WTC11 (cell line): ENCODE measurements at places on chromosomes 1 and 21.
A peak's percentile ranks its signal among the peaks of the same experiment; 100 is the strongest.

DNA sequence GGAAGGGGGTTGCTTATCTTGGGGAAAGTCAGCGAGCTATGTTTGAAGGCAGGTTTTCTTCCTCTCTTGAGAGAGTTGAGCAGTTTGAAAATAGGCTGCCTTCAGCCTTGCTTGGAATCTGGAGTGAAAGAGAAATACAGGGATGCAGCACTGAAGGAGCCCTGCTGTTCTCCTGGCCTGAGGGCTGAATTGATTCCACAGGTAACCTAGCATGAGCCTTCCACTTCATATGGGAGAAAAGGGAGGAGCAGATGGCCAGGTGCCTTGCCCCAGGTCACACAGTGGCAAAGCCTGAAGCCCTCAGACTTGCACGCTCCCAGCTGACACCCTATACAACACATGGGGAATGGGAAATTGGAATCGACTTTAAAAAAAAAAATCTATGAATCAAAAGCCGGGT lies 88.0 kb upstream of the WLS start:
- peak; percentile 25 for DNase-seq

- DNase-seq, result no peak
These were observed 82.5 kb downstream of the ST3GAL3 start for GRCh38 chr1:43789604-43790550.

GRCh38 chr1:16617778-16618580 lies 4.6 kb upstream of the NBPF1 start:
- peak; percentile 9 for DNase-seq

DNA sequence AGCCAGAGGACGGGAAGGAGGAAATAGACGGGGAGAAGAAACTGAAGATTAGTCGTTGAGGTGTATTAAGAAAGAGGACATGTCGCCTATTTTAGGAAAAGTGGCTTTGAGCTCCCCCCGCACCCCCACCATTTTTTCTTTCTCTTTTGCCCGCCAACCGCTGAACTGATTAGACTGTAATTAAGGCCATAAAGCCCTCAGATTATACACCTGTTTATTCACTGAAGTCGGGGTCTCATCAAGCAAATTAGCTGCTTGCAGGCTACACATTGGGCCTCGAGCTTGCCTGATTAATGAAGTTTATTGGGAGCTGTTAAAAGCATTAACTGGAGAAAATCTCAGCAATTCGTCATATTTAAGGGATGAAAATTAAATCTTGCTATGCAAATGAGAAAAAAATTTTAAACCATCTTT lies 119.4 kb upstream of the RRP15 start:
- DNase-seq, result no peak

DNA sequence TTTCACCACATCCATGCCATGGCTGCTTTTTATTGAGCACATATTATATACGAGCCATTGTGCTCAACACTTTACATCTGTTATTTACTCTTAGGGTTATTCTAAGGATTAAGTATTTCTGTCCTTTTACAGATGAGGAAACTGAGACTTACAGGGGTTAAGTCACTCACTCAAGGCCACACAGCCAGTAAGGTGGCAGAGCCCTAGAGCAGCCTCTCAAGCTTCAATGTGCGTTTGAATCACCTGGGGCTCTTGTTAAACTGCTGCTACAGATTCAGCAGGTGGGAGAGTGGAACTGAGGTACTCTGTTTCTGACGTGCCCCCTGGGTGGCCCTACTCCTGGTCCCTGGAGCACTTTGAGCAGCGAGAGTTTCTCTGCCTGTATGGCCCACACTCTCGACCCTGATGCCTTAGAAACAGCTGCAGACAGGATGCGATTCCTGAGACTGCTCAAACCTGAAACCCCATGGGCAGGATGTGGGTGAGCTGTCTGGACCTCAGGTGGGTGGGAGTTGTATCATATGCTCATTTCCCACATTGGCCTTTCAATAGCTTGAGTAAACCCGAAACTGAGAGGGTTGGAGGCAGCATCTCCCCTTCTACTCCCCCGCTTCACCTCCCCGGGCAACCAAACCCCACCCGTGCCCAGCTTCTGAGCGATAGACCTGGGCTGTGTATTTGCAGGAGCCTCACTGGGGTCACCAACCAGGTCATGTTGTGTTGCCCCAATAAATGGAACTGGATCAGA lies 59.3 kb downstream of the MAN1C1 start:
- no peak for DNase-seq

DNA sequence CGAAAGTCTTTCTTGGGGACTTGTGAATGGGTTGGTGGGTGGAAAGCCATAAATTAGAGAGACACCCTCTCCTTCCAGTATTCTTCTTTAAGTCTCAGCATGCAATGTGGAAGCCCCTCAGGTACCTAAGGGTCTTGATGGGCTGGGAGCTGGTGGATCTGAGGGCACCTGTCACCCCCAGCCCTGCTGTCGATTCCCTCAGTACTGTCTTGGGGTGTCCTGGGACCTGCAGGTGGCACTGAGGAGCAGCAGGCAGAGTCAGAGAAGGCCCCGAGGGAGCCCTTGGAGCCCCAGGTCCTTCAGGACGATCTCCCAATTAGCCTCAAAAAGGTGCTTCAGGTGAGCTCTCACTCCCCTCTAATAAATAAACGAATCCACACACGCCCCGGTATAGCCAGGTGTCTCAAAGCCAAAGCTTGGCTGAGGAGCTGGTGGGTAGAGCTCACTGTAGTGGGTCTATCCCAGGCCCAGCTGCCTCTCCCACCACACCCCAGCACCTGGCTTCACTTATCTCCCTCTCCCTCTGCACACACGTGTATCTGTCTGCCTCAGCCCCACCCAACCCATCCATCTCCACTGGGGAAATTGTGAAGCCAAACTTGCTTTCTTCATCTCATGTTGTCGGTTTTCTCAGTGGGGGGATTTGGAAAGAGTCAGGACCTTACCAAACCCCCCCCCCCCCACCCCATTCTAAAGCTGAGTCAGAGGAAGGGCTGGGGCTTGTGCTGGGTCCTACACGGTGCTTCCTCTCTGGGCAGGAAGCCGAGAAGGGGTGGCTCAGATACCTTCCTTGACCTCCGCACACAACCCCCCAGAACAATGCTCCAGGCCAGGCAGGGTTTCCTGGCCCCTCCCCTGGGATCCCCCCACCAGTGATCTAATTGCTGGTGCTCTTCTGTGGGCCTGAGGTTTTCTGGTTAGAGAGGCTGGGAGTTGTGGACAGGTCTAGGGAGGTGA lies 1.6 kb downstream of the ADAM15 start:
- no peak for DNase-seq

- DNase-seq, result peak; percentile 62
These were observed 627 bp upstream of the GNB1 start for GRCh38 chr1:1891349-1892078.

GRCh38 chr1:231584117-231584516 lies 42.5 kb upstream of the DISC1 start:
- DNase-seq, result no peak

DNA sequence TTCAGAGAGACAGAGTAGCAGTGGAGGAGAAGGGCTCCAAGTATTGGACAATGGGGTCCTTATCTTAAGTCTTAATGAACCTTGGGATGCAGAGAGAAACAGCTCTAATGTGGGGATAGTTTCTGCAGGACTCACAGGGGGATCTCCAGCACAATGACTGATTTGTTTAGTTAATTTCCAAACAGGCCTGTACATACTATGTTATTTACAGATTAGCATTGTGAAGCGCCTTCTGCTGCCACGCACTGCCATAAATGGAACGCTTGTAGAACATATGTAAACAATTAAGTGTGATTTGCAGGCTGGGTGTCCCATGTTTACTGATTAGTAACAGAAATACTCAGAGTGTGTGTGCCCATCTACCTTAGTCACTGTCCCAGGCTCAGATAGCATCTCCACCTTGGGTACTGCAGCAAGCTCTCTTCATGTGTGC lies 56.1 kb downstream of the NTPCR start:
- DNase-seq, result no peak

GRCh38 chr1:91604632-91605031 lies 104.0 kb downstream of the CDC7 start:
- no peak for DNase-seq

- DNase-seq, result no peak
These were observed 222.6 kb upstream of the BEND5 start for GRCh38 chr1:48999321-48999720.

DNA sequence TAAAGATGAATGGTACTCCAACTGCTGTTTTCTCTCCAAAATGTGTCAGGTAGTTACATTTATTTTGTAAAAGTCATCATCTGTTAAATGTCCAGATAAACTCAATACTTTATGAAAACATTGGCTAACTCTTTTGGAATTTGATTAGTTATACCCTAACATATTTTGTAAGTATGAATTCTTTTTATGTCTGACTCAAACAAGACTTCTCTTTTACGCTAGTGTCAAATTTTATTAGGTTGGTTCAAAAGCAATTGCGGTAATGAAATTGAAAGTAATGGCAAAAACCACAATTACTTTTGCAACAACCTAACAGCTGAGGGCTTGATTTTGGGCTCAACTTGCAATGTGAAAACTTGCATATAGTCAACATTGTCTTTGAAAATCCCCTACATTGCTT lies 41.0 kb upstream of the USP25 start:
- no peak for DNase-seq

- peak; percentile 31 for DNase-seq
These were observed 75.2 kb downstream of the MPZL1 start for GRCh38 chr1:167797015-167797414.

- DNase-seq, result no peak
These were observed 2.5 kb upstream of the GRHL3 start for GRCh38 chr1:24316645-24317044.

DNA sequence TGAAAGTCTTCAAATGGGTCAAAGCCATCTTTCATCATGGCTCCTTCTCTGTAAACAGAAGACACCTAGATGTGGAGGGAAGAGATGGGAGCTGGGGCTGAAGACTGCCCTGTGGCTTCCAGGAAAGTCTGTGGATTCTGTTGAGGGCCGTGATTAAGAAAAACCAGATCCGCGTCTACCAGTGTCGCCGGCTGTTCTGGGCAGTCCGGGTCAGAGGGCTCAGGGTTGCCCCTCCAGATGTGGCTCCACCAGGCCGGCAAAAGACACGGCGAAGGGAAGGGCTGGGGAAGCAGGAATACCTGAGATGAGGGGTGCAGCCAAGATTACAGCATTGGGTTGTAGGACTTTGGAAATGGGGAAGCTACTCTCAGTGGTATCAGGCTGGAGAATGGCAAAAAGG lies 162.6 kb downstream of the RHOU start:
- DNase-seq, result no peak

DNA sequence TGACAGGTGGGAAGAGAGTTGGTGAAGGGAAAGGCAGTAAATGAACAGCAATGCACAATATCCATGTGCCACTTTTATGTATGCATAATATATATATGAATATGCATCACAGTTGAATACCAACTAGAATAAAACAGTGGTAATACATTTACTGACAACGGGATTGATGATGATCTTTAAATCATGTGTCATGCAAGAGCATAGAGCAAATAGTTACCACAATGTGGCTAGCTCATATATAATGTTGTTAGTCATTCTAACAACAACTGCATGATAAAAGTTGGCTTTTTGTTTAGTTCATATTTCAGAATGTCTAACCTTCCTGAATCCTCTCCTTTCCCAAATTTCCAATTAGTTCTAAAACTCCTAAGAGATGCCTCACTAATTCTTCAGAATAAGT lies 46.4 kb downstream of the GORAB start:
- no peak for DNase-seq

DNA sequence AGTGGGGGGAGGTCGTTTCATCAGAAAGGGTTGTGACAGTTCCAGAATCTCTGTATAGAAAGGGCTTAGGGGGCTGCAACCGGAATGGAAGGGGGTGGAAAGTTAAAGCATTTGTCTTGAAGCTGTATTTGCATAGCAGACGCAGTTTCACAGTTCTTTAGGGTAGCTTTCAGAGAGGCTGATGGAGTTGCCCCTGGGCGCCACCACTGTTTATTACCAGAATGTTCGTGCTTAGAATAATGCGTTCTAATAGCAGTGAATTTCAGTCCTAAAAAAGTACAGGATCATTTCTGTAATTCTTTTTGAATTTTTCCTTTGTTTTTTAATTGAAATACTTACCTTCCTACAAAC lies 1.3 kb downstream of the EXO1 start:
- DNase-seq, result no peak

GRCh38 chr1:165284454-165284853 lies 72.1 kb downstream of the LMX1A start:
- no peak for DNase-seq

- DNase-seq, result no peak
These were observed 12.1 kb downstream of the ATP6V1G3 start for GRCh38 chr1:198528364-198528763.

DNA sequence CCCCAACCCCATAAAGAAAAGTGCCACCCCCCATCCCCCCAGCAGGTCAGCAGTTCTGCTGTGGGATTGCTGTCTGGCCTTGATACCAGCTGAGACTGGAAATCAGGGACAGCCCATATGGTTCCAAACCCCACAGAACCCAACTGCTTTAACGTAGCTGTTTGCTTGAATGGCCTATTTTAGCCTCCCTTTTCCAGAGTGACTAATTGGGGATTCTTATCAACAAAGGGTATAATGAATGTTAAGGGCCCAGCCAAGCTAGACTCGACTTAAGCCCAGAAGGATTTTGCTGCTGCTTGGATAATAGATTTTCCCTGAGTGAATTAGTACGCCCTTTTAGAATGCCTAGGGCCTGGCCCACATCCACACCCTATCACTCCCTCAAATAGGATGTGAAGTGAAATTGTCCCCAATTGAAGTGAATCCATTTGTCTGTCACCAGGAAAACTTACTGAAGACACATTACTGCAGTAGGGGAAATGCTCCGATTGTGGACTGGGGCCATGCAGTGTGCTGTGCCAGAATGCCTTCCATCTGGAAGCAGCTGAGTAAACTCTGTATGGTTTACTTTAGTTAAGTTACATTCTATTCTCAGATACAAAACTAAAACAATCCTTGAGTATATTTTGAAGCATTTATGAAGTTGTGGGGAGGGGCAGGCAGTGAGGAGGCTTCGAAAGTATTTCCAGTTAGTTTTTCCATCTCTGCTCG lies 156.9 kb downstream of the DHRS3 start:
- DNase-seq, result no peak

GRCh38 chr1:106268070-106268469 lies 788.4 kb upstream of the PRMT6 start:
- peak; percentile 10 for DNase-seq

- DNase-seq, result no peak
These were observed 71.4 kb downstream of the PRDM16 start for GRCh38 chr1:3140437-3140836.

DNA sequence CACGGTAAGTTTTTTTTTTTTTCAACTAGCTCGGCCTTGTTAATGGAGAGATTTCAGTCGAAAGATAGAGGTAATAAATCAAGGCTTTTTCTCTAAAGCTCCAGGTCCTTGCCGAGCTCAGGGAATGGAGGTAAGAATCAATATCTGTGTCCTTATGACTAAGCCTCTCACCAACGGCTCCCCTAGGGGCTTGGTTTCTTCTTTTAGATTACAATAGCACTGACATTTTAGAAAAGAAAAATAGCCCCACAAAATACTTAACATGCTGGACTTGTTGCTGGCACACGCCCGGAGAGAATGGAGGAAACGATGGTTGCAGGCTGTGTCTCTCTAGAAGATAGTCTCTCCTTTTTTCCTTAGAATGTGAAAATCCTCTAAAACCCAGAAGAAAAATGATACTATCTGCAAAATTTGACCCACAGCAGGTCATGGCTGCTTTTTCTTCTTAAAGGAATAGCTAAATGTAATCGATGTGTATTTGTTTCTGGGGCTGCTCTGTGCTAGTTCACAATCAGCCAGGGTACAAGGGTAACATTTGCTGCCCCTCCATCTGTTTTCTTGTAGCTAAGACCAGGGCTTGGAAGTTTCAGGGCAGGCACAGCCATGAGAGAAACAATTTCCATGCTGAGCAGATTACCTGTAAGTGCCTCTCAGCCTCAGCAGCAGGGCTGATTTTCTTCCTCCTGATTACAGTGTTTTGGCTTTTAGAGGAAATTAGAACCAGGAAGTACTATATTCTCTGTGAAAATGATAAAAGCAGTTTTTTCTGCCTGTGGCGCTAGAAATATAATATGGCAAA lies 86.2 kb upstream of the GNG12 start:
- no peak for DNase-seq

GRCh38 chr1:59494145-59494833 lies 197.4 kb downstream of the FGGY start:
- no peak for DNase-seq
